ENCODE measurements at places on chromosomes 16 and 17.

DNA sequence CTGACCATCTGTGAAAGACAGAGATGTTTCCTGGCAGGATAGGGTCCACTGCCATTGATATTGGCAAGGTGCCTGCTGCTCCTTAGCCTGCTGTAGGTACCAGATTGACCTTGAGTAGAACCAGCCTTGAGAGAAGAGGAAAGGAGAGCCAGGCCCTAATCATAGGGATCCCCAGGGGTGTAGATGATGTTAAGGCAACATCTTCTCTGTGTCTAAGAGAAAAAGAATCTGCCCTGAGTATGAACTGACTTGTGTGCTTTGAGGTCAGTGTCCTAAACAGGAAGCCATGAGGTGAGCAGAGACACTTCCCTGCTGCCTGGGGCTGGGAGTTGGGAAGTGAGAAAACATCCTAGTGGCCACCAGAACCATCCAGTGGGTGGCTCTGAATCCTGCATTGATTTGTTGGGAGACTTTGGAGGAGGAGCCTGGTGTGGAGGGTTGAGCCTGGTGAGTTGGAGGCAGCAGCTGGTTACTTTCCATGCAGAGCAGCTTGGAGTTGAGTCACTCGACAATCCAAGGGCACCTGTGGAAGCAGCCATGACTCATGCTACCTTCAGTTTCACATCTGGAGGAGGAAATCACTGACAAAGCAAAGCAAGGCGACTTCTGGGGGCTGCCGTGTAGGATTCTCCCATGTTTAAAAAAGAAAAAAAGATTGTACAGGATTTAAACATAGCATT is 47.8 kb downstream of the BMERB1 start:
- peak; percentile 7 for DNase-seq

DNA sequence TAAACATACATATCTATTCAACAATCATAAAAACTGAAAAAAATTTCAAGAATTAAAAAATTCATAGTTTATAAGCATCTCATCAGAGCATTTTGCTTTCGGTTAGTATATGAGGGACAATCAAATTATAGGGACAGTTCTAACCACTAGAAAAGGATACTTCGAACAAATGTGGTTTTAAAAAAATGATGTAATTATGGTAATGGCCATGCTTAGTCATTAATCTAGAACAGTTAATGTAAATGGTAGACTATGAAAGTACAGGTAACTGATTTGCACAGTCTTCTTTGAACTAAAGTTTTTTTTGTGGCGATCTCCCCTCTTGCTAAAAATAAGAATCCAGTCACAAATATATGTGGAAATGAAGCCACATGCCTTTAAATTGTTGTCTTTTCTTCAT is 63.5 kb upstream of the PHOSPHO1 start:
- no peak for DNase-seq

GRCh38 chr16:57305159-57305811 is 20.8 kb upstream of the PLLP start:
- DNase-seq = no peak

DNA sequence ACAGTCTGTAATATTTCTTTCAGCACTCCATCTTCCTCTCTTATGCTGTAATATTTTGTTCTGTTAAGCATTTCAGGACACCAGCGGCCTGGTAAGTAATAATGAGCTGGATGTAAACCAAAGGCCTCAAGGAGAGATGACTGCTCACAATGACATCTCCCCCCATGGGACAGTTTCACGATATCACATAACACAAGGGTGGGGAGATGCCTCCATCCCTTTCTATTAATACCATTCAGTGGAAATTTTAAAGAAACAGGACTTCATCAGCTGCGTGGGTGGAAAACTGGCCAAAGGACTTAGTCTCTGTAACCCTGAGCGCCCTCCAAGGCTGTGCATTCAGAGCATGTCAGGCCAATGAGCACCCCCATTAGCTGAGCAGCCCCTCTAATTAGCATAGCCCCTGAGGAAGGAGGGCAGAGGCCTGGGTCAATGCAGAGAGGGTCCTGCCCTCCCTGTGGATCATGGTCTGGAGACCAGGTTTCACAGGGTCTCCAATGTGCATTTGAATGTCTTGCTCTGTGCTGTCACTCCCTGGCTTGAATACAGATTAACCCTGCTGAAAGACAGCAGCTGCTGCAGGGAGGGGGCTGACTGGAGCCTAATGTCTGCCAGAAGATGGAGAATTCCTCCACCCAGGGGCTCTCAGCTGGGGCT is 156.4 kb downstream of the HS3ST2 start:
- DNase-seq = no peak

DNA sequence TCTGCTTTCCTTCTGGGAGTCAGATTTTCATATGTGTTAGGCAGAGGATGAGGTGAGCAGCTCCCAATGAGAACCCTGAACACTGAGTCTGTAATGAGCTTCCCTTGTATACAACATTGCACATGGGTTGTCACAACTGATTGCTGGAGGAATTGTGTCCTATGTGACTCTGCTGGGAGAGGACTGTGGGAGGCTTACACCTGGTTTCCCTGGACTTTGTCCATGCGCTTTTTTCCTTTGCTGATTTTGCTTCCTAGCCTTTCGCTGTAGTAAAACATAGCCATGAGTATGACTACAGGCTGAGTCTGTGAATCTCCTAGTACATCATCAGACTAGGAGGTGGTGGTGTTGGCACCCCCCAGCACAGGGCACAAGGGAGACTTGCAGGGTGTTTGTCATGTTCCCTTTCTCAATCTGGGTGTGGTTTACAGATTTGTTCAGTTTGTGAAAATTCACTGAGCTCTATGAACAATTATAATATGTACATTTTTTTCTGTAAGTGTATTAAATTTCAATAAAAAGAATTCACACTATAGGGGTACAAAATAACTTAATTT is 1.7 kb upstream of the PLK1 start:
- no peak for DNase-seq

- no peak for DNase-seq
Measured at GRCh38 chr17:27391427-27391826, 64.8 kb upstream of the KSR1 start.

DNA sequence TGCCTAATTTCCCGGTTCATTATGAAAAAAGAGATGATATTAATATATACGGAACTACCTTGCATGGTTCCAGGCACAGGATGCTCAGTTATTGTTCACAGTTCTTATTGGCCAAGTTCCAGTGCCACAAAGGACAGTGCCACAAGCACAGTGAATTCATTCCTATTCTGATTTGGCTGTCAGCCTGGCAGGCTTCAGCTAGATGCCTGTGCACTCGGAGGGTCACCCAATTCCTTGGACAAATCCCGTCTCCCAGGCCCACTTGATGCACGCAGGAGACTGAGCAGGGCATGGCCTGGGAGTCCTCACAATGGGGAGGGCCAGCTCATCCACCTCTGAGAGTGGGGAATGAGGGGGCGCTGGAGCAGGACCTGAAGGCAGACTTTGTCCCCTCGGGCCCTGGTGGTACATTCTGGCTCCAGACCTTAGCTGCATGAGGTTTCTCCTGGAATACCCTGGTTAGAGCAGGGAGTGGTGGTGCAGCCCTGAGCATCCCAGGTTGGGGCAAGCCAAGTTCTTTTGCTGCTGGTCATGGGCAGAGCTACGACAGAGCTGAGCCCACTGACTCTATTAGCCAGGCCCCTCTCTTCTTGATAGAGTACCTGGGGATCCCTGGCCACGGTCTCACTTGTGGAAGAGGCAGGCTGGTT is 41.4 kb downstream of the MIS12 start:
- DNase-seq = no peak

DNA sequence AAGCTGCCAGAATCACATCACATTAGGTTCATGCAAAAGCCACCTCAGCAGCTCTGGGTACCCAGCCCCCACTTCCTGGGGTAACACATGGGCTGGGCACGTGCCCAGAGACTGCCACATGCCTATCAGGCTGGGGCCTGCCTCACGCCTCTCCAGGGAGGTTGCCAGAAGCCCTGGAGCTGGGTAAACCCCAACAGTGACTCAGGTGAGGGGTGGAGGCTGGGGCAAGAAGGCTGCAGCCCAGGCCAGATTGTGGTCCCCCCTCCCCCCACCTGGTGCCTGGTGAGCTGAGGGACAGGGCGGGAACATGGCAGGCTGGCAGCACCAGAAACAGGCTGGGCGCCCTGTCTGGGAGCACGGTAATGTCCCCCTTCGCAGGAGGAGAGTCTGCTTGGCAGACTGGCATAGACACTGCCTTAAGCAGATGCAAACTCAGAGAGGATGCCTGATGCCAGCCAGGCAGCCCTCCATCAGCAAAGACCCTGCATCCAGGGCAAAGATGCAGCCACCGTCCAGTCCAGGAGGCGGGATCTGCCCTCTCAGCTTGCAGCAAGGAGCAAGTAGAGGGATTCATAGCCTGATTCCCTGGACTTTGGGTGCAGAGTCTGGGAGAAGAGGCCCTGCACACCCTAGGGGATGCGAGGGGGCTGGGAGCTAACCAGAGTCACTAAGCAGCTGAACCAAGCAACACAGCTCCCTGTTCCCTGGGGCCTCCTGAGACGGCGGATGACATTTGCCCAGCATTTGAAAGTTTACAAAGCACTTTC is 28.8 kb downstream of the NGFR start:
- DNase-seq = no peak

GRCh38 chr17:20805751-20806150 is 226.2 kb downstream of the CDRT15L2 start:
- no peak for DNase-seq

- no peak for DNase-seq
Measured at GRCh38 chr17:65181237-65182061, 44.3 kb downstream of the RGS9 start.

DNA sequence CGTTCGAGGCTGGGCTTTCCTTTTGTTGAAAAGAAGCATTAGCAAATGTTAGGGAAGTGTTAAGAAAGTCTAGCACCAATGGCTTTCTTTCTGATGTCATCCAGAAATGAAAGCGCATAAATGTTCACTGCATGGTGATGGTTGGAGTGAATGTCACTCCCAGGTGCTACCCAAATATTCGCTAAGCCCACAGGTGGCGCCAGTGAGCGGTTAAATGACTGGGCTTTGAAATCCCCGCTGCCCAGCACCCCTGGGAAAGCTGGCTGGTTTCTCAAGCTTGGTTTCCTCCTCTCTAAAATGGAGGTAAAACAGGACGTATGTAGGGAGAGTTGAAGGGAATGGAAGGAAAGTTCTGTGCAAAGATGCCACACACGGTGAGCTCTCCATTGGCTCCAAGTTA is 104.4 kb downstream of the IRX5 start:
- DNase-seq = no peak

DNA sequence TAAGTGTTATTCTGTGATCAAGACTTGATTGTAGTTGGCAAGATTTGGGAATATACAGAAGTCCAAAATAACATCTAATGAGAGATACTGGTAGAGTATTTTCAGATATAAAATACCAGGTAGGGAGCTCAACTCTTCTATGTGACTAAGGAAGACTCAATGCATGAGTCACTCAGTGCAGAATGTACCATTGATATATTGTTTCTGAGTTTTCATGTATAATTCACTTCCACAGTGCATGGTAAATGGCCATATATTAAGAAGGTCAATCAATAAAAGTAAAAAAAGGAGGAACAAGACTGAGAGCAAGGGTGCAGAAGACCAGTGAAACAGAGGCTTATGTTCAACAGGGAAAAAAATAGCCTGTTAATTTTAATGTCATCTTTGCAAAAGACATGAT is 1387.9 kb downstream of the CDH8 start:
- no peak for DNase-seq

DNA sequence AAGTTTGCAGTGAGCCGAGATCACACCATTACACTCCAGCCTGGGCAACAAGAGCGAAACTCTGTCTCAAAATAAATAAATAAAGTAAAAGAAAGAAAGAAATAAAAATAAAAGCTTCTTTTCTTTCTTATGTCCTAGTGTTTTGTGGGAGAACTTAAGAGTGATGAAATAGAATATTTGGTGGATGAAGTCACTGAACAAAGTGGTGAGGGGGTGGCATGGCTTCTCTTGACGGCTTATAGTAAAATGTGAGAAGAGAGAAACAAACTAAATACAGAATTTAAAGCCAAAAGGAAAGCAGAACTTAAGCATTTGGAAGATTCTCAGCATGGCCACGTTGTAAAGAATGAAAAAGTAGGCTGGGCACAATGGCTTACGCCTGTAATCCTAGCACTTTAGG is 15.3 kb downstream of the SGF29 start:
- DNase-seq = no peak

DNA sequence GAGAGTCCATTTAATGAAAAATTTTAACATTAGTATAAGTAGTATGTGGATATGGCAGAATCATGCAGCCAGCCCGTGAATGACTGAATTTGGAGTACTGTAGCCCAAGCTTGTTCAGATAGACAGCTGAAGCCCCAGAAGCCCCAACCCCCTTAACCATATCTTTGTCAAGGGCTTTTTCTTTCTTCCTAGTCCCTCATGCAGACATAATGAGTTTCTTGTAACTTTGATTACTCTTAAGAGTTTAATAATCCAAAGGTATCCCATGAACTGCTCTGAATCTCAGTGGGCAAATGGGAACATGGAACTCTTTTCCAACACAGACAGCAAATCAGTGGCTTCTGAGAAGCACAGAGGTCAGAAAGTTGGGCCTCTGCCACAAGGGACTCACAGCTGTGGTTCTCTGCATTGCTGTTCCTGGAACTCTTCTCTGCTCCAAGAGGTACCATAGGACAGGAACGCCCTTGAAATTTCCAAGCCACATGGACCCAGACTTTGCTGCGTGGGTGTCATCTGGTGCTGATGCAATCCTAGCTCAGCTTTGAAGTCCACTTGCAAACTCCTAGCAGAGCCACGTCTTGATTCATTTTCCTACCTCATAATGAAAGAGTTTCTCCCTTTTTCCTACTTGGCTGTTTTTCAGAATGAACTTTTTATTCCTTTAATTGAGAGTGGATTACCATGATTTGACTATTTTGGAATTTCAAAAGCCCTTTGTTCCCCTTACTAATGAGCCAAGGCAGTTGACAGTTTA is 18.1 kb downstream of the LYRM1 start:
- no peak for DNase-seq

- no peak for DNase-seq
Measured at GRCh38 chr17:50288306-50288705, 14.0 kb downstream of the TMEM92 start.

DNA sequence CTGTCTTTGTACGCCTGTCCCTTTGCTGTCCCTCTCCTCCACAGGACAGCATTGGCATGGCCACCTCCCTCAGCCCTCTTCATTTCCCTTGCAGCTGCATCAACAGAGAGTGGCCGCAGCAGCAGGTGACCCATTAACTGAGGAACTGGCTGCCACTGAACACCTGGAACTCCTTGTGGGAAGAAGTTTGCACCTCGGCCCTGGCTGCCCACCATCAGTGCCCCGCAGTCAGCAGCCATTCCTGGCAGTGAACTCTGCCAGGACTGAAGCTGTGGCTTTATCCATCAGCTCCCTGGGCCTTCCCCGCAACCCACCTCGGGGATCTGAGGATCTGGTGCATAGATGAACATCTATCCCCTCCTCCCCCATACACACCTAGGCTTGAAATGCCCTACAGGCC is 13.1 kb upstream of the RNF135 start:
- DNase-seq = no peak

All from stimulated activated CD8-positive, alpha-beta memory T cell treated with anti-CD3 and anti-CD28 coated beads, Interleukin-15, amount 100 ng/mL, for 4 hours (primary cell).